ENCODE measurements at places on chromosomes 11 and 22.

GRCh38 chr22:46171940-46172339 lies 21.6 kb downstream of the PPARA start:
- peak; percentile 86 for DNase-seq

- DNase-seq = no peak
Measured at GRCh38 chr11:96523656-96524055, 133.8 kb downstream of the JRKL start.

DNA sequence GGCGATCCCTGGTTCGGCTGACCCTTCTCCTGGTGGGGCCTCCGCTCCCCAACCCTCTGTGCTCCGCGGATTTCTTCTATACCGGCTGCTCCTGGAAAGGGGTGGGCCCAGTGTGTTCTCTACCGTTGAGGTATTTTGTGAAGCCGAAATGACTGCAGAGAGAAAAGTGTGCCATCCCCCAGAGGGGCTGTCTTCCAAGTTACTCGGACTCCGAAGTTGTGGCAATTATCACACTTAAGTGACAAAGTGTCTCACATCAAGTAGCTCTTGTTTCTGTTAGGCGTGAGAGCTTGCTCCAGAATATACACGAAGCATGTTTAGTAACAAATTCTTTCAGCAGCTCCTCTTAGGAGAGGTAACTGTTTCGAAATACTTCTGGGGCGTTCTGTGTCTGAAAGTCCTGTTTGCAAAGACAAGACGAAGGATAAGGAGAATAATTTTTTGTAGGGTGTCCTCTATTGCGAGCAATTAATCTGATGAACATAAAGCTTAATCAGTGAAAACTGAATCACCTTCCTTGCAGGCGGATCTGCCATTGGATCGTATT lies 434 bp downstream of the XPNPEP3 start:
- DNase-seq = no peak

- DNase-seq = no peak
Measured at GRCh38 chr11:134904103-134904790, 492.2 kb upstream of the B3GAT1 start.

DNA sequence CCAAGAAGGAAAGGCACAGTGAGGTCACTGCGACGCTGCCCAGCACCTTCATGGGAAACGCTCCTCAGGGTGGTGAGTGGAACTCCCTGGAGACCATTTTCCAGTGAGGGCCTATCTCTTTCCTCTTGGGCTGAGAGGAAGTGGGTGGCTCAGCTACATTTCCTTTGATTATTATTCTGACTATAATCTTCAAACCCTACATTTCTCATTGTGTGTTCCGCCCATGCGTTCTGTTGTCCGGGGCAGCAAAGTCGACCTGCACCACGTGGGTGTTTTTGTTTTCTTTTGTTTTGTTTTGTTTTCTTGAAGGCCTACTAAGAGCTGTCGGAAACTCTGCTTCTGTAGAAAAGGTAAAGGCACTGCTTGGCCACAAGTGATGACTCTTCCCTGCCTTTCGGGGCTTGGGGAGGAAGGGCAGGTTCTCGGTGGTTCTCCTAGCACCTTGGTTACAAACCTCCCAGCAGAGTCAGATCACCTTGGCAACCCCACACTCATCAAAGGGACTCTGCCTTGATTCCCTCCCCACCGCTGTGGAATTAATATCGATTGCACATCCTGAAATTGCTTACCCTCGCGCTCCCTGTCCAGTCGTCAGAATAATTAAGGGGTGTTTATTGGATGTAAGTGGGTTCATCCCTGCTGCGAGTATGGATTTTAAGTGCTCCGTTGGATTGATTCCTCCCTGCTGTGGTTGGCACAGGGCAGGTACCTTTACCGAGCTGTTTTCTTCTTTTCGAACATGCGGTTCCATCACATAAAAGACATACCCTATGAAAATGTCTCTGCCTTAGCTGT lies 7.3 kb downstream of the PARVB start:
- DNase-seq = no peak

DNA sequence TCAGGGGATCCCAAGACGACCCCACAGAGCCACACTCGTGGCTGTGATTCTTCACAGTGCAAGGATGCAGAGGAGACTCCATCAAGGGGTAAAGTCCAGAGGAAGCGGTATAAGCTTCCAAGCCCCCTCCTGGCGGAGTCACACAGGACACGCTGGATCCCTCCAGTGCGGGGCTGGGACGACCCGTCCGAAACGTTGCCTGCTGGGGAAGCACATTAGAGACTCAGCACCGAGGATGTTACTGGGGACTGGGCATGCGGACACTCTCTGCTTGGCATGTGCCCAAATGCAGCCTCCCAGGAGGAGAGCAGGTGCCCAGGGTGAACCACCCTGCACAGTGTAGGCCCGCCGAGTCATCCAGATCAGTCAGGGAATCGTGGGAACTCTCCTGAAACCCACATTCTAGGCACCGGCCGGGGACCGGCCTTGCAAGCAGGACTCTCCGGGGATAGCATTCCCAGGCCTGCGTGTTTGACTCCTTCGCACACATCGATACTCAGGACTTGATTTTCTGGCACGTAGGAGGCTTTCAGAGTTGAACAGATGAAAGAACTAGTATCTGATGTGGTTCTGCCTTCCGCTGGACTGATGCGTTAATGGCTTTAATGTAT lies 229.8 kb downstream of the TBC1D22A start:
- DNase-seq = no peak

GRCh38 chr22:34886812-34887211 lies 179.1 kb upstream of the ISX start:
- no peak for DNase-seq

- DNase-seq = no peak
Measured at GRCh38 chr22:49064836-49065235, 762.8 kb downstream of the BRD1 start.

GRCh38 chr22:49349181-49349835 lies 478.4 kb downstream of the BRD1 start:
- no peak for DNase-seq

GRCh38 chr11:108498046-108498815 lies at the start of gene POGLUT3:
Gene POGLUT3 (minus strand): TSS chr11:108498384. CDS start chr11:108498366, 18 bp downstream.
- peak; percentile 67 for DNase-seq

DNA sequence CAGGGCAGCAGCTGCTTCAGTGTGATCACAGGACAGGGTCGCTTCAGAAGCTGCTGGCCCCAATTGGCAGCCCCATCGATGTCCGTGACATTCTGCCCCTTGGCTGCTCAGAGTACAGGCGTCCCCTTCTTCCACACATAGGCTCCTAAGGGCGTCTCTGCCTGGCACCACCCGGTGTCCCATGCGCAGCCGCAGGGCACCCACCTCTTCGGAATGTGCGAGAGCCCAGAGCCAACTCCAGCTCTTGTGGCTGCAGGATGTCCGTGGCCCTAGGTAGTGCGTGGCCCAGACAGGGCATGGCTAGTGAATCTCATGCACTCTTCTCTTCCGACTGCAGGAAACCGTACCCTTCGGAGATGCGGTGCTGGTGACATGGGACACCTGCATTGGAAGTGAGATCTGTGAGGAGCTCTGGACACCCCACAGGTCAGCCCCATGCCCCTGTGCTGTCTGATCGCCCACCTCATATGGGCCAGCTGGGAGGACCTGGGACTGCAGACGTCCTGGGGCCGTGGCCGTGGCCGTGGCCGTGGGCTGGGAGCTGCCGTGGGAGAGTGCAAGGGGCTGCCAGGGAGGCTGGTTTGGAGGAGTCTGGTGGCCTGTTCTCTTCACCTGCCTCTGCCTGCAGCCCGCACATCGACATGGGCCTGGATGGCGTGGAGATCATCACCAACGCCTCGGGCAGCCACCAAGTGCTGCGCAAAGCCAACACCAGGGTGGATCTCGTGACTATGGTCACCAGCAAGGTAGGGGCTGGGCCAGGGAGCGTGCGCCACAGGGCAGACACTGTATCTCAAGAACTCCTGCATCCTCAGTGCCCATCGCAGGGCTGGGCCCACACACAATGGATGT lies 20.2 kb downstream of the NADSYN1 start:
- DNase-seq = no peak

DNA sequence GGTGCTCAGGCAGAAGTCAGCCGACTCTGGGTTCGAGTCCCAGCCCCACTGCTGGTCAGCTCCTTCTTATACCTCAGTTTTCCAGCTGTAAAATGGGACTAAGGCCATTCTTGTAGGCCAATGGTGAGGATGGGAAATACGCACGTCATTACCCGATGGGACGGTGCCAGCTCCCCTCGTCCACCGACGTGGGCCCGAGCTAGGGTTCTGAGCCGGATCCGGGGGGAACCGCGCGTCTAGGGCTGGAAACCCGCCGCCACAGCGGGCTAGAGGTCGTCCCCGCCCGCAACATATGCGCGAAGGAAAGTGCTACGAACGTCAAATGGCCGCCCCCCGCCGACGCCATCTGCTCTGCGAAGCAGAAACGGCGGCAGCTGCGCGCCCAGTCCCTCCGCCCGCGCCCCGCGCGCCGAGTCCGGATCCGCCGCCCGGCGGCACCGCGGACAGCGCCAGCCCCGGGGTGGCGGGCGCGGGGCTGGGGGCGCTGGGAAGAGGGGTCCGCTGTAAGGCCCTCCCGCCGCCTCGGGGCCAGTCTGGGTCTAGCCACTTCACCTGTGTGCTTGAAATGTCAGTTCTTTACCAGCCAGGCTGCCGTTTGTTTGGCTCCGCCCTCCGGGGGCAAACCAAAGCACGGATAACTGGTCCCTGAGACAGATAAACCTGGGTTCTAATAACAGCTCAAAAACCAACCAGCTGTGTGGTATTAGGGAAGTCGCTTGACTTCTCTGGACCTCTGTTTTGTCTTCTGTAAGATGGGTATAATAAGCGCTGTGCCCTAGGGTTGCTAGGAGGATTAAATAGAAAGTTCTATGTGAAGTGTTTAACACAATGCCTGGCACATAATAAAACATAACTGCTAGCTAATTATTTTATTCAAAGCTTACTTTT lies 103.5 kb upstream of the RCN1 start:
- no peak for DNase-seq

GRCh38 chr11:65069217-65069616 lies 10.9 kb upstream of the NAALADL1 start:
- no peak for DNase-seq

- DNase-seq = peak; percentile 12
Measured at GRCh38 chr11:1308743-1309497, 512 bp downstream of the TOLLIP start.

DNA sequence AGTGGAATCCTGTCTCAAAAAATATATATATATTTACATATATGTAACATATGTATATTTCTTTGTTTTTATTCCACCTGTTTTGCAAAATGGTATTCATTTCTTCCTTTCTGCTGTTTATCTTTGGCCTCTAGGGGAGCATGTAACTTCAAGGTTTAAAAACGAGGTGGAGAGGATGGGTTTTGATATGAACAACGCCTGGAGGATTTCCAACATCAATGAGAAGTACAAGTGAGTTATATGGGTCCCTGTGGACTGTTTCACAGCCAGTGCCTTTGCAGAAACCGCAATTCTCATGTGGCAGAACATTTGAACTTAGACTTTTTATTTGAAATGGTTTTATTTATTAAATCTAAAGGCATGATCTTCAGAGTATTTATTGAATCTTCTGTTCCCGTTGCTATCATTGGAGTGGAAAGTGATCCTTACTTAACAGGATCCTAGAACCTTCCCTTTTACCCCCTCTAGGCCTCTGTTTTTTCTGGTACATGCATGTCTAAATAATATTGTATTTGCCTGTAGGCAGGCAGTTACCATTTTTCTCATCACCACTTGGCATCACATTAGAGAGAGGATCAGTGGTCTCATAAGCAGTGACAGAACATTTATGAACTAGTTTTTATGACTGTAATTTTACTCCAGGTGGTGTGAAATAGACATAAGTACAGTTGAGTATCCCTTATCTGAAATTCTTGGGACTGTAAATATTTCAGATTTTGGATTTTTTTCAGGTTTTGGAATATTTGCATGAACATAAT lies 81.5 kb upstream of the HORMAD2 start:
- DNase-seq = no peak

DNA sequence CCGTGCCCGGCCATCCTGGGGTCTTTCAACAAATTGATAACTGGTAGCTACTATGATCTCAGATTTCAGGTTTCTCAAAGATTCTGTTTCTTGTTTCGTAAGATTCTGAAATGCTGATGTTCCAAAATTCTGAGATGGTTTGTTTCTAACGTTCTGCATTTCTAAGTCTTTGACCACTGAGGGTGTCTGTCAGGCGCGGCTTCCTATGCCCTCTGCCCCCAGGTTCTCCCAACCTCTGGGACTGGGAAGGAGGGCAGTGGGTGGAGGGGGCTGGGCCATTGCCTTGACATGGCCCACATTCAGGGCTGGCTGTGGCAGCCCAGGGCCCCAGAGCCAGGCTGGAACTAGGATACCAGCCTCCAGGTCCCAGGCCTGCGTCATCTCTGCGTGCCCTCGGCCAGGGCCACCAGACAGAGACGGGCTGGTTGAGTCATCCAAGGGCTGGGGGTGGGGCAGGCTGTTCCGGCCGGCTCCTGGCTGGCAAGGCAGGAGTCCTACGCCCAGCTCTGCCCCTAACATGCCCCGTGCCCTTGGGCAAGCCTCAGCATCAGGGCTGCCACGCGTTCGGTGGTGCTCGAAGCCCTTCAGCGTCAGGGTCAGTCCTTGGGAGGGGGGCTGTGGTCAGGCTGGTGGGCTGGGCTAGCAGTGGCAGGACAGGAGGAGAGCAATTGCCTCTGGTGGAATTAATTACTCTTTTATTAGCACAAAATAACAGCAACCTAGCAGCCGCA lies 5.2 kb downstream of the TMEM134 start:
- DNase-seq = peak; percentile 95

- no peak for DNase-seq
Measured at GRCh38 chr22:45376009-45376408, 37.4 kb downstream of the SMC1B start.

DNA sequence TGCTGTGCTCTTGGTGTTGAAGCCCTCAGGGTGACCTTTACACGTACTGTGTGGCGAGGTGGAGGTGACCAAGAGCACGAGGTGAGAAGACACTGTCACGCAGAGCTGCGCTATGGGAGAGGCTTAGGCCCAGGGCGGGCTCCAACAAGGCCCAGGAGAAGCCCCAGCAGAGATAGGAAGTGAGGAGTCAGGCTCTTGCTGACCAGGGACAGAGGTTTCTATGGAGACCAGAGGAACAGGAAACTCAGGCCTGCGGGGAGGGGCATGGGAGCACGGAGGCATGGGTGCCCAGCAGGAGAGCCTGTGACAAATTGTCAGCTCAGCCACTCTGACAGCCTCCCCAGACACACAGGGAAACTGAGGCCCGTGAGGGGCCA lies 15.8 kb downstream of the DGKZ start:
- peak; percentile 81 for DNase-seq

- no peak for DNase-seq
Measured at GRCh38 chr22:44658311-44658953, 43.6 kb upstream of the PRR5 start.

DNA sequence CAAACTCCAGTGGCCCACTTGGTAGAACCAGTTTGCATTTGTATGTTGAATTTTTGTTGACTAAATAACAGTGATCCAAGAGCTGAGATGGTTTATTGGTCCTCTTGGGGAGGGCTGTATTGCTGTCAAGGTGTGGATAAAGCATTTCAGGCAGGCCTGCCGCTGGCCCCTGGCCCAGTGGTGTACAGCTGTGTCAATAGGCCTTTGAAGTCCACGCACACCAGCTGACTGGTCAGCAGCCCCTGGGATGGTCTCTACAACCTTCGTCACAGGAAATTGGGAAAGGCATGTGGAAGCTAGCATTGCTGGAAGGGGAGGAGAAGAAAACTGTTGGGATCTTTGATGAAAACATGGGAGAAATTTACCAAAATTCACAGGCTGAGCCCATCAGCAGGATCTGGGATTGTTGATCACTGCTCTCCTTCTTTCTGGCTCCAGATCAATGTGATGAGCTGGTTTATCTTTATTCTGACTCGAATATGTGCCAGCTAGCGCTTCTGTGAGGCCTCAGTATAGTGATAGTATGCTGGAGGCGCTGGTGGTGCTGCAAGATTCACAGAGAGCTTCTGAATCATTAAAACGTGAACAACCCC lies 12.5 kb upstream of the E2F8 start:
- DNase-seq = no peak
